ENCODE measurements at places on chromosomes 12 and 14.

DNA sequence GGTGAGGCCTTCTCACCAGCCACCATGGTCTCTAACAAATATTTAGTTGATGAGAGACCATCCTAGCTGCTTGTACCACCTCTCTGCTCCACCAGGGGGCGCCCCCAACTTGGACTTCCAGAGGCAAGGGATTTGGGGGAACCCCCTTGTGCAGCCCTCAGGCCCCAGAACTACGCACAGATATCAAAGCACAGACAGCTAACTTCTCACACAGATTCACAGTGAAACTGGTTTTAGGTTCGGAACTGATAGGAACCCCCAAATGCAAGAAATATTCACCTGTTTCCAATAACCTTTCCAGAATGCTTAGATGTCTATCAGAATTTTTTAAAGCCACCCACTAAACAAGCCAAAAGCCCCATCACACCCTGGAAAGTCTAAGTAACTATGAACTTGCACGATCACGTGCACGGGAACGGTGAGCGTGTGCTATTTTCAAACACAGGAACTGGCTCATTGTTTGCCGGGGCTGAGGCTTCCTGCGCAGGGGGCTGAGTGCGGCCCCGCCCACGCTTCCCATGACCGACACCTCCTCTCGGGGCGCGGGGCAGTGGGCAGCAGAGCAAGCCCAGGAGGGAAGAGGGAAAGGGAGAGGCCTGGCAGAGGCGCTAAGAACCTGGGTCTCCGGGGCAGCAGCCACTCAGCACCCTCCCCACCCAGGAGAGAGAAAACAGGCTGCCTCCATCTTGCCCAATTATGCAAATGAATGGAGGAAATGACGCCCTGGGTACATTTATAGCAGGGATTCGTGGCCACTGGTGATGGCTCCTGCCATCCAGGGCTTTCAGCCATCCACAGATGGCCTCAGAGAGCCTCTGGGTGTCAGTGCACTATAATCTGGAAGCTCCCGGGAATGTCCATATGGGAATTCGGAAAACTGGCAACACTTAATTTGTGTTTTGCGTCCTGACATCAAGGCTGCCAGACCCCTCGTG, 79.4 kb upstream of the GPR68 start:
- peak; percentile 29 for DNase-seq

DNA sequence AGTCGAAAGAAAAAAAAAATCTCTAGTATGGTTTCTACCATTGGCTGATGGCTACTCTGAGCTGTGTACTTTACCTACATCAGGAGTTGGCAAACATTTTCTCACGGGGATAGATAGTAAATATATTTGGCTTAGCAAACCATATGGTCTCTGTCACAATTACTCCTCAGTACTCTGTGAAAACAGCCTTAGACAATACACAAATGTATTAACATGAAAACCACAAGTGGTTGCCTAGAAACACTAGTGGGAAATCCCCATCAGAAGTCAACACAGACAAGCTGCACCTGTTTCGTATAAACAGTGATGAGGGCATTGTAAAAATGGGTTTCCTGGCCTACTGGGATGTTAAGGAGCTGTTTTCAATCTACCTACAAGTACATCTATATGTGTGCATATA, 84.6 kb upstream of the NAV3 start:
- peak; percentile 93 for DNase-seq

DNA sequence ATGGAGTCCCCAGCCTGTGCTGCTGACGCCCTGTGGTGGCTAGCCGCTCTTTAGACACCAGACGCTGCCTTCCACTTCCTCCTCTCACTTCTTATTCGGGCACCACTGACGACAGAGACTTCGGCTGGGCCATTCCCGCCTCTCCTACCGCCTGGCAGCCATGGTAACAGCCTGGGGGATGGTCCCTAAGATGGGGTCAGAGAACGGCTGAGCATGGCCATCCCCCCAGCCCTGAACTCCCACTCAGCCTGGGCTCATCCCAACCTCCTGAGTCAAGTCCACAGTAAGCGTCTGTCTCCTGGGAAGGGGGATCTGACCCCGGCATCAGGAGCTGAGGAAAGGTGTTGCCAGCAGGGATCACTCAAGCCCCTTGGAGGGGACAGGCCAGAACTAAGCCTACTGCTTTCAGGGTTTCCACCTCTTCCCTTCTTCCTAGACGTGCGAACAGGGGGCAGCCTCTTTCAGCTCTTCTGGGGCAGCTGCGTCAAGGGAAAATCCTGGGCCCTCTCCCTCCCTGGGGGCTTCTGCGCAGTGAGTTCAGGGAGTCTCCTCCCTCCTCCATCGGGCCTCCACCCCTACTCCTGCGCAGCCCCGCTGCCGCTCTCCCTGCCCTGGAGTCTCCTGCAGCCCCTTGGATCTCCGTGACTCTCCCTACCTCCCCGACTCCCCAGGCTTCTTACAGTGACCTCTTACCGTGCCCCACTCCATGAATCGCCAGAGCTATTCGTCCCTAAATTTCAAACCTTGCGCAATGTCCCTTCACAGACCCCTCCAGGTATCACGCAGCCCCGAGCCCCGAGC, 643 bp upstream of the TAMALIN start:
- DNase-seq: peak; percentile 42

GRCh38 chr12:25262389-25263074, 11.8 kb upstream of the KRAS start:
- DNase-seq: no peak

DNA sequence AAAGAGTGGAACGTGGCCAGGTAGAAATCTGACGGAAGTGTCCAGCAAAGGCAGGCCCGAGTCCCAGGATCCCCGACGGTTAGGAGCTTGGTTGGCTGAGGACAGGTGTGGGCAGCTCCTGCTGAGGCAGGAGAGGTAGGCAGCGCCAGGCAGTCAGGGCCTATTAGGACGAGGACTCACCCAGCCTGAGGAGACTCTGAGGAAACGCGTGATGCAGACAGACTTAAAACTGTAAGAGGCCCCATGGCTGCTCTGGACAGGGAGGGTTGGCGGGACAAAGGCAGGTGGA, 255.7 kb upstream of the SFSWAP start:
- DNase-seq: no peak

- no peak for DNase-seq
Observed at GRCh38 chr14:68342216-68342763, 450.6 kb downstream of the ZFP36L1 start.

DNA sequence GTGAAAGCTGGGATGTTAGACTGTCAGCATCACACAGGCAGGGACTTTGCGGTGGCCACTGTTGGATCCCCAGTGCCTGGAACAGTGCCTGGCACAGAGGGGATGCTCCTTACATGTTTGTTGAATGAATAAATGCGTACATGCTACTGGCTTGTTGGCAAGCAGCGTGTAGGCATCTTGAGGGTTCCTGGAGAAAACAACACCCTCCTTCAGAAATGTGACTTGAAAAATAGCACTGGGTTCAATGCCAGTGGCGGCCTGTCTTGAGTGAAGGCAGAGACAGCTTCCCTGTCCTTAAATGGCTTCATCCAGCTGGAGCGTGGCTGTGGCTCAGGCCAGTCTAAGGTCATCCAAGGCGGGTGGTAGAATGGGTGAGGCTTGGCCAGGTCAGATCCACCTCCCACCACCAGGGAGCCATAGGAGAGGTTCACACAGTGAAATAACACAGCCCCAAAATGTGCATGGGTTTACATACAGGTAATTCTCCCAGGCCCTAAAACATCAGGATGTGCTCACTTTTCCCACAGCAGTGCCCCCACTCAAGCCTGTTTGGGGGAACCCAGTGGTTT, 171.4 kb downstream of the PHETA1 start:
- no peak for DNase-seq

DNA sequence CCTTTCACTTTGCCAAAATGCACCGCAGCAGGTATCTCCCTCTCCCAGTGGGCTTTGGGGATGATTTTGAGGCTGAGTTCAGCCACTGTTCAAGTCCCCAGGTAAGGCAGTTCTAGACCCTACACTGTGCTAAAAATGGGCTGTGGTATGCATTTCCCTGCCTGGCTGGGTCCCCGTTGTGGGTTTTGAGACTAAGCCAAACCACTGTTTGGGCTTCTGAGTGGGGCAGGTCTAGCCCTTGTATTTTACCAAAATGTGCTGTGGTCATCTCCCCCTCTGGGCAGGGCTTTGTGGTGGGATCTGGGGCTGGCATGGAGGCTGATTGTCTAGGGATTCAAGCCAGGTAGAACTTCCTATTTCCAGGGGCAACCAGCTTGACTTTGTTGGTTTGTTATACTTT, 13.6 kb upstream of the OR4Q3 start:
- no peak for DNase-seq

- DNase-seq: no peak
Observed at GRCh38 chr12:101855976-101856375, 21.4 kb upstream of the DRAM1 start.

GRCh38 chr14:34806257-34806656, 68.9 kb downstream of the BAZ1A start:
- no peak for DNase-seq

GRCh38 chr12:6768990-6769389, 2.8 kb downstream of the PTMS start:
- peak; percentile 51 for DNase-seq

DNA sequence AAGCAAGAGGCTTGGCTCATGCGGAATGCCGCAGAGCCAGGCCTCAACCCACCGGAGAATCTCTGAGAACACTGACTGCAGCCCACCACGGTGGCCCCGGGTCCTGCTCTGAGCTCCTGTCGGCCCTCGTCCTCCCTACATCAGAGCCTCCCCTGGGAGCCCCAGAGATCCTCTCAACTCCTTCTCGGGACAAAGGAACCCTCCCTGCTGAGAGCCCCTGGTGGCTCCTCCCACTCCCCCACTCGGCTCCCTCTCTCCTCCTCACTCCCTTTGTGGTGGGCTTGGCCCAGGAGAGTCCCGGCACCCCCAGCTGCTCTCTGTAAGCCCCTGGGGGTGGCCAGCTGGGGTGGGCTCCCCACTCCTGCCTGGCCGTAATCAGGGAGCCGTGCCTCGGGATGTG, 11.1 kb upstream of the INF2 start:
- peak; percentile 59 for DNase-seq

GRCh38 chr12:46387670-46388069, 15.1 kb upstream of the SLC38A2 start:
- DNase-seq: no peak

- no peak for DNase-seq
Observed at GRCh38 chr12:42683933-42684801, 94.6 kb upstream of the PRICKLE1 start.

DNA sequence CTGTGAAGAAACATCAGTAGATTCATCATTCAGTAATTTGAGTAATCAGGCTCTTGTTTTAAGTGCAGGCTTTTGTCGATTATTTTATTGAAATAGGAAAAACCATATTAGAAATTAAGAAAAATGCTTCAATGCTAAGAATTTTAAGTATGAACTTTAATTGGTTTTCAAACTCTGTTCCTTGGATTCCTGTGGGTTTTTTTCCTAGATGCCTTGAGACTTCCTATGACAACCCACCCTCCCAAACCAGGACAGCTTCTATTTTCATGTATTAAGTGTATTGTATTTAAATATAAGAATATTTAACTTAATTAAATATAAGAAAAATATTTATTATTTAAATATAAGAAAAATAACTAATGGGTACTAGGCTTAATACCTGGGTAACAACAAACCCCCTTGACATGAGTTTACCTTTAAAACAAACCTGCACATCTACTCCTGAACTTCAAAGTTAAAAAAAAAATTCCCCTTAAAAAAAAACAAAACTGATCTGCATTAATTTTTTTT, 3.0 kb downstream of the ARHGAP5 start:
- DNase-seq: no peak

- DNase-seq: peak; percentile 81
Observed at GRCh38 chr12:108773798-108774788, 42.8 kb upstream of the CORO1C start.

DNA sequence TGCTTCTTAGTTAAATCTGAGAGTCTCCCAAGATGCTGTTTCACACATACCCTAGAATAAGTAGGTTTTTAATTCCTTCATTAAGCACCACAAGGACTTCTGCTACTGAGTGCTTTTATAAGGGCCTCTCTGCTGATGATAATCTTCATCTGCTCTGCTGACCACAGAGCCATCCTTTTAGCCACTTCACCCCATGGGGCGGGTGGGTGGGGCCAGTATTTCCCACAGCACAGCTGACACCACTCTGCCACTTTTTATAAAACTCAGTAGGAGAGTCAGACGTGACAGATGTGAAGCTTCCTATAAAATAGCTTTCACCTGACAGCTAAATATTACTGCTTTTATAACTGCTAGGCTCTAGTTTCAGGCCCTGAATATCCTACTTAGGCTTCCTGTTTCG, 20.3 kb downstream of the FCF1 start:
- no peak for DNase-seq

- DNase-seq: no peak
Observed at GRCh38 chr12:26121323-26122060, 3.3 kb downstream of the BHLHE41 start.

DNA sequence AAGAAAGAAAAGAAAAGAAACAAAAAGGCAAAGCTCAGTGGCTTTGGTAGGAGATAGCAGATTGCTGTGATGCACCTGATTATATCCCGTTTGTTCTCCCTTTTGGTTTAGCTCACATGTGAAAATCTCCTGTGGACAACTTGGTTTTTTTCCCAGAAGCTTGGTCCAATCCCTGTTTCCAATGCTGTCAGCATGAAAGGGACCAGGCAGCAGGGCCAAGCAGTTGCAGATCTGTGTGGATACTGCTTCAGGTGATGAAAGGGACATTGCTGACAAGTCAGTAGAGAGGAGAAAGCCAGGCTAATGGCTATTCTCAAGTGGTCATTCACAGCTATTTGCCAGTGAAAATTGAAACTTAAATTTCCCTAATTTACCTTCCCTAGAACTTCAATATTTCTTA, 18.8 kb upstream of the SLCO1A2 start:
- no peak for DNase-seq

GRCh38 chr12:18139254-18139653, 49.3 kb upstream of the RERGL start:
- DNase-seq: no peak

DNA sequence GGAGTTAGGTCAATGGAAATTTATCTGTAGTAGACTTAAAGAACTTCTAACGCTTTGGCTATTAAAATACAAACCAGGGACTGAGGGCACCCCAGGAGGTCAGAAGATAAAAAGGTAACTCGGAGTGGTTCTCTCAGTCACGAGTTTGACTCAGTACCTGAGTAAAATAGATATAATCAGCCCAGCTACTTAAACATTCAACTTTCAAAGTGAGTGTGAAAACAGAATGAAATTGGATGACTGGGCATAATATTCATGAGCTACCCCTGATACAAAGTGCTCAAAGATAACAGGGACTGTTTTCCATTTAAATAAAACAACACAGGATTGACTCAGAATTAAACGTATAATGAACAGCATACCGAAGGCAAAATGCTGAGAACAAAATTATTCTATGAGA, 75.0 kb downstream of the FOXN3 start:
- DNase-seq: no peak

- peak; percentile 5 for DNase-seq
Observed at GRCh38 chr12:92365333-92365732, 219.7 kb upstream of the BTG1 start.

- no peak for DNase-seq
Observed at GRCh38 chr14:50095895-50096294, 20.5 kb downstream of the VCPKMT start.

DNA sequence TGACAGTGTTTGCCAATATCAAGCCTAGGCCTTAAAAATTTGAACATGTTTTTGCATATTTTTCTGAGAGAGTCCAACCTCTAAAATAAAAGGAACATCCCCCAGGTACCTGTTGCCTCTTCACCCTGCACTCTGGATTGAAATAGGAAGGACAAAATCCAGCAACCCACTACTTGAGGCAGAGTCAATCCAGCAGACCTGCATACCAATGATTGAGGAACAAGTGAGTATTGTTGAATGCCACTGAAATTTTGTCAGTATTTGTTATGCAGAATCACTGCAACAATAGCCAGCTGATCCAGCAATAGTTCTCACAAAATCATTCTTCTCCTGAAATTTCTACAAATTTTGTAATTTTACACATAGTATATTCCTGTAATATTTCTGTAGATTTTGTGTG, 460.6 kb upstream of the FOXG1 start:
- no peak for DNase-seq

- no peak for DNase-seq
Observed at GRCh38 chr14:90523961-90524875, 127.4 kb downstream of the CALM1 start.
